Left ventricle myocardium superior (tissue), 1 donor: ENCODE measurements at places on chromosomes 12 and 14. TPM values are rescaled to one million over a fixed set of nuclear protein-coding genes. Genes with fewer than 3 reads are reported as not detected.

The RNU4-1 gene
- total RNA-seq: 1,438 TPM

The GPR162 gene
- 5.3 TPM for total RNA-seq

The MYH6 gene
- 4,258 TPM for total RNA-seq

The YLPM1 gene
- 26.4 TPM for total RNA-seq

The SPIC gene
- not detected for total RNA-seq

The SVOP gene
- 1.9 TPM for total RNA-seq

The RIMBP2 gene
- total RNA-seq: 0.40 TPM

The KRT4 gene
- not detected for total RNA-seq

The CCND2 gene
- total RNA-seq: 281 TPM

The PNMA1 gene
- 13.9 TPM for total RNA-seq

The CPNE8 gene
- total RNA-seq: 13.4 TPM

The EGLN3 gene
- total RNA-seq: 133 TPM

The TMEM116 gene
- total RNA-seq: 49.3 TPM

The CLEC1B gene
- total RNA-seq: not detected

The PRH2 gene
- not detected for total RNA-seq

The DLK1 gene
- total RNA-seq: 22.7 TPM

The KRT78 gene
- total RNA-seq: not detected

The AJUBA gene
- total RNA-seq: 12.4 TPM

The B4GALNT3 gene
- total RNA-seq: 49.6 TPM

The TAS2R13 gene
- total RNA-seq: 0.30 TPM

The ENDOU gene
- total RNA-seq: 0.30 TPM

The FOXN4 gene
- total RNA-seq: not detected

The CLEC6A gene
- total RNA-seq: not detected

The SAMD15 gene
- 0.77 TPM for total RNA-seq

The DEGS2 gene
- not detected for total RNA-seq

The DDIT3 gene
- 22.2 TPM for total RNA-seq

The SCNN1A gene
- total RNA-seq: 1.7 TPM

The MYO1A gene
- not detected for total RNA-seq

The TBX5 gene
- 73.5 TPM for total RNA-seq

The UBR7 gene
- total RNA-seq: 22.1 TPM

The KRT73 gene
- total RNA-seq: not detected

The SRRM4 gene
- 0.42 TPM for total RNA-seq

The KIF5A gene
- total RNA-seq: 0.12 TPM

The TEX22 gene
- total RNA-seq: 1.6 TPM

The SETD1B gene
- total RNA-seq: 9.0 TPM

The NOS1 gene
- total RNA-seq: 0.15 TPM

The FGD6 gene
- 23.5 TPM for total RNA-seq

The SLC35F4 gene
- not detected for total RNA-seq

The RDH16 gene
- total RNA-seq: 0.12 TPM

The KLRG1 gene
- total RNA-seq: 5.6 TPM

The ADAMTS20 gene
- not detected for total RNA-seq

The RBP5 gene
- 0.89 TPM for total RNA-seq

The PCED1B gene
- total RNA-seq: 1.1 TPM

The SSTR1 gene
- 0.37 TPM for total RNA-seq

The NFE2 gene
- total RNA-seq: 0.74 TPM

The LMNTD1 gene
- total RNA-seq: not detected

The METTL3 gene
- 27.3 TPM for total RNA-seq

The KRT2 gene
- not detected for total RNA-seq

The OASL gene
- total RNA-seq: 0.55 TPM

The PGF gene
- 4.9 TPM for total RNA-seq

The CIROP gene
- total RNA-seq: not detected

The VRTN gene
- total RNA-seq: not detected

The KCNA1 gene
- not detected for total RNA-seq

The HOXC9 gene
- total RNA-seq: not detected

The PKP2 gene
- 423 TPM for total RNA-seq

The APOF gene
- not detected for total RNA-seq
